ENCODE measurements at places on chromosomes 2 and 18.

DNA sequence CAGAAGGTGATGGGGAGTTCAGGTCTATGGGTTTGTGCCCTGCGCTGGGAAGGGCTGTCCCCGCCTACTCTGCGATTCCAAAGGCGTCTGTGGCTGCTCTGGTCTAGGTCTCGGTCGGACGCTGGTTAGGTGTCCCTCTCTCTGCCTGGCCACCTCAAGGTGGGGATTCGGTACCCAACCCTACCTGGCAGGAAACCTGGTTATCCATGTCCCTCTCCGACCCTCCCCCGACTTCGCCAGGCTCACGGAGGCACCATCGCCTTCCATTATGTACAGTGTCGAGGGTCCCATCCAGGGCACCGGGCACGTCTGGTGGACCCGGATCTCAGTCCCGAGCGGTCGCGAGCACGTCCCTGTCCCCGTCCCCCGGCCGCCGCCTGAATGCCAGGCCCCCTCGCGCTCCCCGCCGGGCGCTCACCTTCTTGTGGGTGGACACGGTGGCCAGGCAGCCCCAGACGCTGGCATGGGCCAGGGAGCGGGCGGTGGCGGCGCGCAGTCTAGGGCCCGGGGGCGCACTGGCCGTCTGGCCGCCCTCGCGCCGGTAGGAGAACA is 628 bp downstream of the CREG2 start:
- DNase-seq, result no peak

DNA sequence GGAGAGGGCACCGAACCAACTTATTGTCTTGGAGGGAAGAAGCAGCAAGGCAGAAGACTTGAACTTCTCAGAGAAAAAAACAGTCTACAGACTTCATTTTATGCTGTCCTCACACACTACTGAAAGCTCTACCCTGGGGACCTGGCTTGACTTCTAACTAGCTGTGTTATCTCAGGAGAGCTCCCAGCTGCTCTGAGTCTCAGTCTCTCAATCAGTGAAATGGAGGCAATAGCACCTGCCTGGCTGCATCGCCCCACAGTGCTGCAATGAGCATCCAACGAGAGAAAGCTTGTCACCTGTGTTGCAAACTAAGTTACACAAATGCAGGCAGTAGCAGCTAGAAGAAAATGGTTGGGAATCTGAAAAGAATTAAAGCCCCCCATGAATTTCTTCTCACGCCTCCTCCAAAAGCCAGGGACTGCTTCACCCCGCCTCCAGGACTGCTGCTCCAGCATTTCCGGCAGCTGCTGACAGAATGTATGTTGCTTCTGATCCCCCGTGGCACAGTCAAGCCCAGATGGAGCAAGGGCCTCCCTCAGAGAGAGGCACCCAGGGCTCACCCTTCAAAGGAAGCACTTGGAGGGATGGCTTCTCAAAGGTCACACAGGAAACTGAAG is 116.3 kb downstream of the BCL11A start:
- no peak for DNase-seq

- DNase-seq, result no peak
Measured at GRCh38 chr2:48287976-48288375, 242.0 kb upstream of the STON1 start.

GRCh38 chr18:12088096-12088495 is 5.5 kb upstream of the ANKRD62 start:
- DNase-seq, result no peak

- no peak for DNase-seq
Measured at GRCh38 chr2:13550285-13551231, 833.8 kb downstream of the TRIB2 start.

DNA sequence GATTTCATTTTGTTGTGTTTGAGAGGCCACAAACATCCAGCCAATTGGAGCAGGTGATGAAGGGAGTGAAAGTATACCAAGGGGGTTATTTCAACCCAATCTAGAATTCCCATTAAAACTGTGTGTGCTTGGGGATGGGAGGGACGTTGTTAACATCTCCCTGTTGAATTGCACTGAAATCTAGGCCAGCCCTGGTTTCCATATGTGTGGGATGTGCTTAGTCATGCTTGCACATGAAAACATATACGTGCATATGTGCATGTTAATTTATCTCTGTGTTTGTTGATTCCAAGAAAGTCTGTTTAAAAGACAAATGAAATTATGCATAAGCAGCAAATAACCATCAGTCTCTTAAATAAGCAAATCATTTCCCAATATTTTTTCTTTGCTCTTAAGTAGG is 5.6 kb downstream of the CELF4 start:
- DNase-seq, result no peak

- DNase-seq, result no peak
Measured at GRCh38 chr2:55649211-55649610, 31.8 kb upstream of the PPP4R3B start.

DNA sequence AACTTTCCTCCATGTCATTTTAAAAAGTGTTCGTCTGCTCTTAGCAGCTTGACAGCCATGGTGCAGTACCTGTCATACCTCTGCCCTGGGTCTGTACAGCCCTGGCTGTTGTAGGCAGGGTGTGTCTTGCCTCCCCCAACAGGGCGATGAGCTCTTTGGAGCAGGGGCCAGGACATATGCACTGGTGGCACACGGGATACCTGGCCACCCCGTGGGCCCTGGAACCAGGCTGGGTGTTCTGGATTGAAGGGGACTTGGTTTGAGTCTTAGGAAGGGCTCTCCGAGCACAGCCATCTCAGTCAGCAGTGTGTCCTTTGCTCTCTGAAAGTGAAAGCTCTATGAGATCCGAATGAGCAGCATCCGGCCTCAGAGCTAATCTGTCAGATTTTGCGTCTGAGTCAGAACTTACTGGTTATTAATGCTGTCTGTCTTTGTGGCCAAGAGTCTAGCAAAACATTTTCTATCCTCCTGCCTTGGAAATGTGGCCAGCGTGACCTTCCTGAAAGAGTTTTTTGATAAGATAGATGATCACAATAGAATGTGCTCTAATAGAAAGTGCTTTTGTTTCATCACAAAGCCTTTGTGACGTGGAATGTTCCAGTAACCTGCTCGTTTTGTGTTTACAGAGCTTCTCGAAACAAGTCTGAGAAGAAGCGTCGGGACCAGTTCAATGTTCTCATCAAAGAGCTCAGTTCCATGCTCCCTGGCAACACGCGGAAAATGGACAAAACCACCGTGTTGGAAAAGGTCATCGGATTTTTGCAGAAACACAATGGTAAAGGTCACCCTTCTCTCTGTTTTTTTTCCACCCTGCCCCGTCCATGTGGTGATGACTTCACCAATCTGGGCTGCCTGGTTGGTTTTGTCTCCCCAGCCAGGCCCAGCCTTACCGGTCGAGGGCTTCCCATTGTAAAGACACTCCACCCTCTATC is 77.3 kb upstream of the RPL31 start:
- peak; percentile 63 for DNase-seq

DNA sequence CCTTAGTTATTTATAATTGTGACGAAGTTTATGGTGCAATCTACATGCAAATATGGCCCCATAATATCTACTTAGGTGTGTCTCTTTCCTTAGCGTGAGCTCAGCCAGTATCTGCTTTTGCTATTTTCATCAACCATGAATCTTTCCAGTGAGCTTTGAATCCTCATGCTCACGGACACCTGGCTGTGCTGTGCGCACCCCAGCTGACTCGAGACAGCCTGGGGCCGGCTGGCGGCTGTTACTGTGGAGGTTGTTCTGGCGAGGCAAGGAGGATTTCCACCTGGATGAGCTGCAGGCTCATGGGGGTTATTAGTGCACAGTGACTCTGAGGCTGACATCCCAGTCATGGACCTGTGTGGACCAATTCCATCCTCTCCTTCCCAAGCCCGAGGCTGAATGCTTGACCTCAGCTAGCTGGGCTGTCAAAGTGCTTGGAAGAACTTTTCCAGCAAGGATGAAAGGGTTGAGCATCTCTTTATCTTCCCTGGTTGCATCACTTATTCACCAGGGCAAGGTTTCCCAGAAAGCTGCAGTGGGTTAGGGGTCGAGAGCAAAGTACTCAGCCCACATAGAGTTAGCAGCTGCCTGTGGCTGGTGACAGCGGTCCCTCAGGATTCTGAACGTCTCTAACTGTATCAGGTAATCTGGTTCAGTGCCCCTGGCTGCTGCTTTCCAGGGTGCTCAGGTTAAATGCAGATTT is 141.7 kb downstream of the ARL4C start:
- DNase-seq, result no peak

GRCh38 chr2:453132-453531 is 165.2 kb upstream of the ALKAL2 start:
- no peak for DNase-seq

DNA sequence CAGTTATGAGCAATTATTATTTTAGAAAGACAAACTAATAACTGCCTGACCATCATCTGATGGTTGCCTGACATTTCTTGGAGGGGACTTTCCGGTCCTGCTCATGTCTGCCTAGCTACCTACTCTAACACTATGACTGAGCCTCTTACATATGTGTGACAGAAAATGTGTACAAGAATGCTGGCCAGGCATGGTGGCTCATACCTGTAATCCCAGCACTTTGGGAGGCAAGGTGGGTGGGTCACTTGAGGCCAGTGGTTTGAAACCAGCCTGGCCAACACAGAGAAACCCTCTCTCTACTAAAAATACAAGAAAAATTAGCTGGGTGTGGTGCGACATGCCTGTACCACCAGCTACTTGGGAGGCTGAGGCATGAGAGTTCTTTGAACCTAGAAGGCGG is 666.3 kb downstream of the KCNJ3 start:
- no peak for DNase-seq

DNA sequence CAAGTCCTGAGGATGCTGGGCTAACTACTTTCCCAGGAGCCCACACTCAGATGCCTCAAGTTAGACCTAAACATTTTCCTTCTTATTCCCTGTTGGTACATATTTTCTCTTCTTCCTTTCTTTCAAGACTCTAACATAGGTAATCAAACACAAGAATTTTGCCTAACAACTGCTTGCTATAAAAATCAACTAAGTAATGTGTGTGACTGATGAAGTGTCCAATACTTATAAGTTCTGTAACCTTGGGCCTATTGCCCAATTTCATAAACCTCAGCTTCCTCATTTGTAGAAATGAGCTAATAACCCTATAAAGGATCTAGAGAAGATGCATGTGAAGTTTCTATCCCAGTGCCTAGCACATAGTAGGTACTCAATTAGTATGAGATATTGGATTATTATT is 31.6 kb upstream of the PIK3C3 start:
- DNase-seq, result no peak

GRCh38 chr2:141499123-141499522 is 631.7 kb downstream of the LRP1B start:
- no peak for DNase-seq

- no peak for DNase-seq
Measured at GRCh38 chr2:119914266-119914665, 98.6 kb upstream of the EPB41L5 start.

GRCh38 chr2:101395545-101396315 is 8.4 kb upstream of the CREG2 start:
- no peak for DNase-seq

- DNase-seq, result no peak
Measured at GRCh38 chr2:173355132-173355865, 627 bp downstream of the CDCA7 start.

DNA sequence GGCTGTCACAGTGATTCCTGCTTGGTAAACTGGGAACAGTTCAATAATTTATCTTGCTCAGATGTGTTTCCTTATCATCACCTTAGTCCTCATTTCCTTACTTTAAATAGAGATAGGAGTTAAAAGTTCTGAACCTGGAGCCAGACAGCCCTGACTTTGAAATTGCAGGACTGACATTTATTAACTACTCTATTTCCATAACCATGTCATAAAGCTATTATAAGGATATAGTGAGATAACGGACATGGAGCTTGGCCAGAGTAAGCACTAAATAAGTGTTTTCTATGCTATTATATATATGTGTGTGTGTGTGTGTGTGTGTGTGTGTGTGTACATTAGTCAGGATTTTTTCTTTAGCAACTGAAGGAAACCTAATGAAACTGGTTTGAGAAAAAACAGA is 13.1 kb downstream of the NT5DC4 start:
- no peak for DNase-seq

- no peak for DNase-seq
Measured at GRCh38 chr2:26299471-26300101, 46.4 kb upstream of the SELENOI start.

GRCh38 chr2:7407001-7407400 is 489.8 kb downstream of the RNF144A start:
- no peak for DNase-seq
